ENCODE measurements at places on chromosomes 16 and 17.

GRCh38 chr16:1561266-1561665 lies 27.8 kb downstream of the TMEM204 start:
- no peak for DNase-seq

GRCh38 chr16:1094601-1095449 lies 1.2 kb downstream of the C1QTNF8 start:
- no peak for DNase-seq

- DNase-seq: no peak
Measured at GRCh38 chr17:10290041-10290440, 82.8 kb downstream of the MYH13 start.

- DNase-seq: no peak
Measured at GRCh38 chr17:4318186-4318585, 48.3 kb downstream of the UBE2G1 start.

GRCh38 chr16:46688101-46688653 lies 801 bp downstream of the VPS35 start:
- DNase-seq: peak; percentile 85

GRCh38 chr17:32103476-32104113 lies 38.7 kb upstream of the RHOT1 start:
- DNase-seq: no peak

DNA sequence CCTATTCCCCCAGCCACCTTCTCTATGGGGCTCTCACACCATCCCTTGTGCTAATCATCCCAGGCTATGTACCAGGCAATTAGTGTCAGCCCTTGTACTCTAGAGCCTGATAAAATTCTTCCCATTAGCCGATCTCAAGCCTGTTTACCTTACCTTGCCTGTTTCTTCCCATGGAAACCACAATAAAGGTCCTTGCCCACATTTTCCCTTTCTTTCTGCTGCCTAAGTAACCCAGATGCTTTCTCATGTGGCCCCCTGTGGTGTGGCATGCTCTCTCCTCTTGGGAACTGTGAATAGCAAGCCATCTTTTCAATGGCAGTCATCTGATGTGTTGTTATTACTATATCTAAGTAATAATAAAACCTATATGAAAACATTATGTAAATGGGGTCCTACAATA lies 265.8 kb upstream of the ELAC2 start:
- no peak for DNase-seq
